Neuronal stem cell (in vitro differentiated cells): ENCODE measurements at places on chromosomes 2 and 18.

GRCh38 chr2:217291259-217291658 lies 431.4 kb upstream of the TNP1 start:
- no peak for DNase-seq

- DNase-seq: peak; percentile 27
Observed at GRCh38 chr2:85717308-85718008, 23.3 kb downstream of the GNLY start.

GRCh38 chr2:104290566-104290891 lies 563.4 kb upstream of the POU3F3 start:
- DNase-seq: no peak

DNA sequence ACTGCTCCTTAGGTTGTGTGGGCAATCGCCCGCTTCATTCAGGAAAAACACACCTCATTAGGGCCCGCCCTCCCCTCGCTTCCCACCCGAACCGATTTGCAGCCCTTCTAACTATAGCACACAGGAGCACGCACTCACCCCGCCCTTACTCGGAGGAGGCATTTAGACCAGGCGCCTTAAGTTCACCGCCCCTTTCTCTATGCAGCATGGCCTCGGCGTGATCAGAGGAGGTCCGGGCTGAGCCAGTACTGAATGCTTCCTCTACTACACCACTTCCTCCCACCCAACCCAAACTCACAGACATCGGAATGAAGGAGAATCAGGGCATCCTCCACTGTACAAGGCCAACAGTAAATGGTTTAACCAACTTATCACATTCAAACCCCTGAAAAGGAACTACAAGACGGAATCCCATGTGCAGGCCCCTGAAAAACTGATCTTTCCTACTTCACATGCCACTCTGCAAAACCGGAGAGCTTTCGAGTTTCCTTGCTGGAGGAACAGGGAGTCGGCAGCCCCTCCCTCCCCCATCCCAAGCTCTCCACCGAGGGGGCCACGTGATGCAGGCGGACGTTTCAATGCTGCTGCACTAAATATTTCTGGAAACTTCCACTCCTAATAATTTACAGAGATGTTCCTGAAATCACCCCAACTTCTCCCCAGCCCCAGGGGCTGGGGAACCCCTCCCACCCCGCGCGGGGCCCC lies 1.4 kb downstream of the XPO1 start:
- peak; percentile 84 for DNase-seq

- DNase-seq: no peak
Observed at GRCh38 chr18:3998698-3999333, 456.3 kb downstream of the DLGAP1 start.

DNA sequence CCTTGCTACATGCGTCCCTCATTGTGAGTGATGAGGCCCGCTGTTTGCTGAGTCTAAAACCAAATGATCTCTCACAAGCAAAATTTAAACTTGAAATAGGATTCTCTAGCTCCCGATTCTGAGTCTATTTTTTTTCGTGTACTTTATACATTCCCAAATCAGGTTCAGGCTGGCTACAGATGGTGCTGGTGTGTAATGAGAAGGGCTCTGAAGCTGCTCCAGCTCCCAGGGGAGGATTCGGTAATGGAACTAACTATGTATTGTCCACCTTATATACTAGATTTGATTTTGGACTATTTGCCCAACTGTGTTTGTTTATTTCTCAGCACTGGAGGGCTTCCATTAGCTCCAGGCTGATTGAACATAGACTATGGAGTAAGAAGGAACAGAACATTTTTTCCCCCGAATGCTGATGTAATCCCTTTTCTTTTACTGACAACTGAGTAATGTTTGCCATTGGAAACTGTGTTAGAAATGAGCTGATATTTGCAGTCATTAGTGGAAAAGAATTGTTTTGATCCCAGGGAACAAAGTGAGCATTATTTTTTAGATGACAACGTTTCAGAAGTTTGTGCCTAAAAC lies 274.0 kb upstream of the FIGN start:
- no peak for DNase-seq

GRCh38 chr2:130385709-130386108 lies 29.9 kb downstream of the PTPN18 start:
- no peak for DNase-seq

- no peak for DNase-seq
Observed at GRCh38 chr2:3482363-3482821, 36.9 kb downstream of the ADI1 start.

DNA sequence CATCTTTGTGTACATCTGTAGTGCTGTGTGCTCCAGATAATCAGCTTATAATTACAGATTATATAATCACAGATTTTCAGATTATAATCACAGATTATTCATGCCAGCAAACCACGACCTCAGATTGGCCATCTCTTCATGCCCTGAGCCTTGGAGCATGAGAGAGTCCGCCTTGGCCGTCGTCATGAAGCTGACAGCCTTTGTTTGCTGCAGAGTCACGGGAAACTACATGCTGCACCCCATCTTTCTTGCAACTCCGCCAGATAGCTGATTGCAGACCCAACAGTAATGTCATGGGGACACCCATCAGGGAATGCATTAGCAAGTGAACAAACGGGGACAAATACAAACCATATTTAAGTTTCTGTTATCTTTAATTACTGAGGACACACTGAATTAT lies 7.3 kb downstream of the TMEM178A start:
- no peak for DNase-seq

- DNase-seq: no peak
Observed at GRCh38 chr2:64537991-64538390, 13.9 kb downstream of the AFTPH start.

GRCh38 chr18:6449213-6449612 lies 34.5 kb upstream of the L3MBTL4 start:
- no peak for DNase-seq

- DNase-seq: no peak
Observed at GRCh38 chr2:134078354-134078753, 175.5 kb upstream of the MGAT5 start.

DNA sequence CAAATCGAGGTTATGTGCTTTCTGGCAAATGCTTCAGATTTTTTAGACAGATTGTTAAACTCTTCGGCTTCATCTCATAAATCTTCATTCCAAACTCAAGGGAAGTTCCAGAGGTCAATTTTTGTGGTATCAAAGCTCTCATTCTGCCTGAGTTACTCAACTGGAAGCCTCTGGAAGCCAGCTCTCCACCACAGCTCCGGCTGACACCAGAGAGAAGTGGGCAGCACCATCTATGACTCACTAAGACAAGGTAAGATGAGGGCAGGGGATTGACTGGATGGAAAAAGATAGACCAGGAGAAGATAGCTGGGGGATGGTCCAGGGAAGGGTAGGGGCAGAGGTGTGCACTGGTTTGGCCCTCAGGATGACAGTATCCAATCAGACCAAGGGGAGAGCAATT lies 137.3 kb upstream of the HNRNPA3 start:
- no peak for DNase-seq

DNA sequence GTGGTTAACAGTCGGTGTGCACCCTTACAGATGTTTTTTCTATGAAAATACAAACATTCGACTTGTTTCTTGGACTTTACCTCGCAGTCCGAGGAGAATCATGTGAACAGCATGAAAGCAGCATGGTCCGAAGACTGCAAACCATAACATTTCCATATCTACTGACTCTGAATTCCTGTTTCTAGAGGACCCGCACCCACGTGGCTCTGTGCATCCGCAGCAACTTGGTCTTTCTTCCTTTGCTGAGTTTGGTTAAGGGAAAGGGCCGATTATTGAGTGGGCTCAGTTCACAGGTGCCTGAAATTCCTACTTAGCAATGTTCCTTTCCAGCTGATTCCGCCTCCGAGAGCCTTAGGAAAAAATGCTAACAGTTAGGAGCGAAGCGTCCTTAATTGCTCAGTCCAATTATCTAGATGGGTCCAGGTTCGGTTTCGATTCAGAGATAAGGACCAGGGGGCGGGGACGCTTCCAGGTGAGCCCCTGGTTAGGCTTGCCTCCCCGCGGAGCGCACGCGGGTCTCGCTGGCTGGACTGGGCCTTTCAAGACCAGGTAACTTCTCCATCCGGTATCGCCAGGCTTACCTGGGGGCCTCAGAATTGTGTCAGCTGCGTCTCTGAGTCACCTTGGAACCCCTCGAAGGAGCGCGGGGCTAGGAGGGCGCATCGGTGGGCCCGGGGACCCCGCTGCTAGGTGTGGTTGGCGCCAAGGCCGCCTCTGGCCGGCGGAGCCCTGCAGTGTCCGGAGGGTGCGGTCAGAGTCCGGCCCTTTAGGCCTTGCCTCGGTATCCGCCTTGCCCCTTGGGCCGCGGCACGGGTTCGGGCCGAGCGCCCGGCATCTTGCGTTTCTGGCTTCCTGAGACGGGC lies 1.1 kb upstream of the B3GNT2 start:
- no peak for DNase-seq

DNA sequence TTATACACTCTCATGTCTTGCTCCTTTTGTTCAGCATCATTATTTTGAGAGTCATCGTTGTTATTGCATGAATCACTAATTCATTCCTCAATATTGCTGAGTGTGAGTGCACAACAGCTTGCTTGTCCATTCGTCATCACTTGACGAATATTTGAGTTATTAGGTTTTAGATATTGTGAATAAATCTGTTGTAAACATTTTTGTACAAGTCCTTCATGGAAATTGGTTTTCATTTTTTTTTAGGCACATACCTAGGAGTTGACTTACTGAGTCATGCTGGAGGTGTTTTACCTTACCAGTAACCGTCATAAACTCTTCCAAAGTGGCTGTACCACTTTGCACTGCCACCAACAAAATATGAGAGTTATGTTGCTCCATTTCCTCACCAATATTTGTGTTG lies 84.2 kb upstream of the NCK2 start:
- no peak for DNase-seq

DNA sequence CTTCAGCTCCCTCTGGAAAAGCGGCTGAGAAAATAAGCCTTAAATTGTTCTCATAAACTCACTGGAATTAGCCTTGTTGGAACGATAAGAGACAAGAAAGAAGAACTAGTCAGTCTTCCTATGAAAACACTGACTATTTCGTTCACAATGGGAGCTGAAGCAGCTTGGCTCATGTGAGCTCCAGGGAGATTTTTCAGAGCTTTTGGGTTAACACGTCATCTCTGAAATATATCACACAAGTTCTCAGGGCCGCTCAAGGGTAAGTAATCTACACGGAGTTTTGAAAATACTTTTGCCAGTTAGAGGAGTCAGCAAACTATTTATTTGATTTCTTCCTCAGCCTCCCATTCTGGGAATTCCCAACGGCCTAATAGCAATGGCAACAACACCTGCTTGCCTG lies 316.2 kb upstream of the MGAT5 start:
- DNase-seq: no peak

GRCh38 chr2:161651547-161651946 lies 27.3 kb downstream of the SLC4A10 start:
- no peak for DNase-seq

DNA sequence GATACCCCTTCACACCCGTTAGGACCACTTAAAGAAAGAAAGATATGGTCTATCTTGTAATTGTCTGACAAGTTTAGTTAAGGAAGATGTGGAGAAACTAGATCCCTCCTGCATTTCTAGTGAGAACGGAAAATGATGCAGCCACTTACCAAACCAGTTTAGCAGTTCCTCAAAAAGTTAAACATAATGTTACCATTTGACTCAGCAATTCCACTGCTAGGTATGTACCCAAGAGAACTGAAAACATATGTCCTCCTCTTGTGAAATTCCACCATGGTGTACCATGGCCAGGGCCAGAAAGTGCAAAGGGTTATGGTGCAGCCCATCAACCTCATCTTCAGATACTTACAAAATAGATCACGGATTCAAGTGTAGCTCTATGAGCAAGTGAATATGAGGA lies 79.0 kb upstream of the ID2 start:
- no peak for DNase-seq

DNA sequence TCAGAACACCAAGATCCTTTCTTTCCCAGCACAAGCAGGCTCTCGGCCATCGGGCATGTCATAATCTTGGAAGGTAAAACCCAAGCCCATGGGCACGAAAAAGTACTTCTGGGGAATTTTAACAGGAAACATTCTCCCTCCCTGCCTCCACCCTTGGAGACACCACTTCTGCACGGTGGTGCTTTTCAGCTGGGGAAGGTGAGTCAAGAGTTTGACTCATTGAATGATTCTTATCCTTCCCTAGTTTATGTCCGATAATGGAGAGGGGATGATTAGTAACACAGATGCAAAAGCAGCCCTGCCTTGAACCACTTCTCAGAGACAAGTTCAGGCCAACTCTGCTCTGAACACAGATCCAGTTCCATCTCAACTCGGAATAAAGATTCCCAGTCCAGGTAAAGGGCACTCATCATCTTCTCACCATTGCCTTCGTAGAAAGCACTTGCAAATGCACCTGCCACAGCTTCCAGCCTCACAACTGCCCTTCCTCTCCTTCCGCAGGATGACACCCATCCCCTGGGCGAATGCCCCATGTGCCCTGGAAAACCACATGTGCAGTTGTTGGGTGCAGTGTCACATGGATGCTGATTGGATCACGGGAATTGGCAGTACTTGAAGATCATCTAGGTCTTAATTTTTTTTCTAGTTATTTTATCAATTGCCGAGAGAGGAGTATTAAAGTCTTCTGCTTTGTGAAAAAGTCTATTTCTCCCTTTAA lies 136.2 kb downstream of the PXDN start:
- no peak for DNase-seq

GRCh38 chr2:196331851-196332250 lies 160.5 kb upstream of the STK17B start:
- no peak for DNase-seq

DNA sequence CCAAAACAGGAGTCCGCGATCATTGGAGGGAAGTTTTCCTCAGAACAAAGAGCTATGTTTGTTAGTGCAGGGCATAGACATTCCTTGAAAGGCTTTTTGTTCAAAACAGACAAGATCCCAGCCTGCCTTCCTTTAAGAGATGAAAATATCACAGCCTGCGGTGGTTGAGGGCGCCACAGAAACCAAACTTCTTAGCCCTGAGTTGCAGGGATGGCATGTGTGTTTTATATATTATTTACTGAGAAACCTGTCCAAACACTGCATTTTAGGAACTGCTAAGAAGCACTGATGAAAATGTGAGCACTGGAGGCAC lies 57.5 kb upstream of the TMEM178A start:
- no peak for DNase-seq

DNA sequence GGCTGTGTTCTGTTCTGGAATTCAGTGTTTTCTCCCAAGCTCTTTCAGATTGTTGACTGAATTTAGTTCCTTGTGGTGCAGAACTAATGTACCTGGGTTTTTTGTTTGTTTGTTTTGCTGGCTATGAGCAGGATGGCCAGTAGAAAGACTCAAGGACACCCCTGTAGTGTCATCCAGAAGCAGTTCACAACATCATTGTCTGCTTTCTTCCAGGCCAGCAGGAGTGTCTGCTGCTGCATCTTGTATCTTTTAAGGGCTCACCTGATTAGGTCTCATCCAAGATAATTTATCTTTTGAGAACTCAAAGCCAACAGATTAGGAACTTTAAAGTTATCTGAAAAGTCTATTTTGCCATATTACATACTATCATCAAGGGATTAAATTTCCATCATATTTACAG lies 318.5 kb upstream of the MC4R start:
- DNase-seq: no peak

DNA sequence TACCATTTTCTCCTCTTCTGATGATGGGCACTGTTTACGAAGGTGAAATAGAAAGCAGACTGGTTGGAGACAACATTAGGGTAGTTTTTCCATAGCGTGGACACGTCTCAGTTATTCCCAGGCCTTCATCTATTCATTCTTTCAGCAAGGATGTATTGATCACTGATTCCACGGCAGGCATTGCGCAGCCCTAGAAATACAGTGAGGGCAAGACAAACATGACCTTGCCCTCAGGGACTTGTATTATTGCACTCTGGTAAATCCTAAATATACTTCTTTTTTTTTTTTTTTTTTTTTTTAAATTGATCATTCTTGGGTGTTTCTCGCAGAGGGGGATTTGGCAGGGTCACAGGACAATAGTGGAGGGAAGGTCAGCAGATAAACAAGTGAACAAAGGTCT lies 167.3 kb upstream of the SPRED2 start:
- no peak for DNase-seq

GRCh38 chr2:53945538-53945937 lies 25.3 kb downstream of the PSME4 start:
- DNase-seq: no peak
